Smooth muscle cell of the brain vasculature (primary cell): ENCODE measurements at places on chromosomes 6 and 20.

DNA sequence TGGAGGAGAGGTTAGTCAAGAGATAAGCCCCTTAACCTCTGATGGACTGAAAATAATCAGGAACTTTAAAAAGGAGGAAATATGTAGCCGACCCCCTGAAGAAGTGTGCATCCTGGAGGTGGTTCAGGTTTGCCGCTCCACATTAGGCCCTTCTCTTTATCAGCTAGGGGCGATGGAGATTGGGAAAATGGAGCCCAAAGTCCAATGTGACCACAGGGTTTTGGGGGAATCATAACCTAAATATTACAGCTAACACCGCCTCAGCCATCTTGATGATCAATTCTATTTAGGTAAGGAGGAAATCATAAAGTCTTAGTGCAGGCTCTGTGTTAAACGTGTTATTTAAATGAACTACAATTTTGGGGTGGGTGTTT is 1.2 kb downstream of the OGFRL1 start:
- no peak for DNase-seq

DNA sequence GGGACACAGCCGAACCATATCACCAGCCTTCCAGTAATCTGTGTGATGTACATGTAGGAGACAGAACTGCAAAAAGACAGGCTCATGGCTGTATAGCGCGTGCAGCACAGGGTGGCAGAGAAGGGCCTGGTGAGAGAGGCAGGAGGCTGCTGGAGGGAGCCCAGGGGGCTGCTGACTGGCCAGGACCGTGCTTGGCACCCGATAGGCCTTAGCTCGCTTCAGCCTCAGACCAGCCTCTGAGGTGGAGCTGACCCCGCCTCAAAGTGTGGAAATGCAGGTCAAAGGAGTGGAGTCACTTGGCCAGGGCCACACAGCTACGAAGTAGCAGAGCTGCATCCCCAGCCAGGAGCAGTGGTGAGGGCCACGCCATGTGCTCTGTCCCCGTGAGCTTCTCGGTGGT is 707.6 kb downstream of the QKI start:
- DNase-seq = no peak

GRCh38 chr20:38423541-38423940 is 11.6 kb downstream of the SNHG17 start:
- DNase-seq = no peak

- no peak for DNase-seq
Measured at GRCh38 chr6:37308069-37308815, 45.5 kb upstream of the RNF8 start.

GRCh38 chr6:7389162-7389450 is 436 bp downstream of the CAGE1 start:
- no peak for DNase-seq

- no peak for DNase-seq
Measured at GRCh38 chr6:31529329-31530150, 778 bp downstream of the MCCD1 start.

DNA sequence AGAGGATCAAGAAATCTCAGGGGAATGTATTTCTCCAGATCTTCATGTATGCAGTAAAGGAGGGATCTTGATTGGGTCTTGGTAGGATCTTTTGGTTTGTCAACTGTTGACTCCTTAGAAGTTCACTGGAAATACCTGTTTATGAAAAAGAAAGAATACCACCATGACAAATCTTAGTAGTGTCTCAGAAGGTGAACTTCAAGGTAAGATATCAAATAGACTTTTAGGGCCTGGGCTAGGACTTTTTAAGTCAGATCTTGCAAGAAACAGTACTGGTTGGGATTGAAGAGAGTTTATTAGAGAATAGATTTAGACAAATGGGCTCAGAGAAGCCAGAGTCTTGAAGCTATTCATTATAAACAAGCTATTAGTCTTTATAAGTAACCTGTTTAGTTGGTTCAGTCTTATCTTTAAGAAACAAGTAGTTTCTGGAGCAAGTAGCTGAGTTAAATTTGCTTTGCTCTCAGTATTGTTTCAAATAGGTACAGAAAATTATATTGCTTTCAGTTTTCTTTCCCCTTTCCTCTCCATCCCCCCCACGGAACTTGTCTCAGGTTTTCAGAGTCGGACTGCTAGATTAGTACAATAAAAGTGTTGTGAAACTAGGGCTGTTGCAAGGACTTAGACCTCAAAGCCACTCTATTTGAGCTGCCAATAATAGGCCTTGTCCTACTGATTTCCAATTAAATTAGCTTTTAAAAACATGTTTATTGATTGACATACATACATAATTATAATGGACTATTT is 529.1 kb upstream of the CITED2 start:
- no peak for DNase-seq

DNA sequence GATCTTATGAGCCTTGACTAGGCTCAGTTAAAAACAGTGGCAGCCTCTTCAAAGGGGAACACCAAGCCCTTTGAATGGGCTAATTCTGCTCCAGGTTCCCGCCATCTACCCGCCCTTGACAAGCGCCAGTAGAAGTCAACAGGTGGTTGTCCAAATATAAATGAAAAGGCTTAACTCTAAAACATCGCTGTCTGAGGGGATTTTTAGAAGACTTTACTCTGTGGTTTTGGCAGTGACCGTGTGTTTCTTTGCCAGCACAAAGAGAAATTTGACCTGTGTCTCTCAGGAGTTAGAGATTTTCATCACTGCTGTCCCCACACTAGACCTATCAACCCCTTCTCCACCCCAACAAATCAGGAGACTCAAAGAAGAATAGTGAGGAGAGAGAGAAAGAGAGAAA is 19.8 kb upstream of the SIM1 start:
- DNase-seq = no peak

GRCh38 chr6:89689732-89690131 is 51.2 kb upstream of the LYRM2 start:
- DNase-seq = peak; percentile 23

- peak; percentile 59 for DNase-seq
Measured at GRCh38 chr6:21808045-21808470, 214.5 kb downstream of the SOX4 start.

DNA sequence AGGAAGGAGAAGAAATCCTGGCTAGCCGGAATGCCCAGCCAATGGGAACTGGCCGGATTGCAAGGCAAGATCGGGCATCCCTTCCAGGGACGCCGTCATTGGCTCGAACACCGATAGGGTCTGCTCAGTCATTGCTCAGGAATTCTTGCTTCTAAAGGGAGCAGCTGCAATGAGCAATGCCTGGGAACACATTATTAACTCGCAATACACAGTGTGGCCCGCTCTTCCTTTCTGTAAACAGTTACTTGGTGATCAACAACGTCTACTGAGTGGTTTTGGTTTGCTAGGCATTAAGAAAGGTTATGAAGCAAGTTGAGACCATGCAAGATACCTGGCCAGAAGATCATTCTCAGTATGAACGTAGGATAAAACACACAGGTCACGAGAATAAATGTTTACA is 165.4 kb upstream of the CITED2 start:
- DNase-seq = no peak

- DNase-seq = no peak
Measured at GRCh38 chr6:166838987-166839386, 117.4 kb downstream of the RNASET2 start.

- no peak for DNase-seq
Measured at GRCh38 chr6:83889621-83890020, 30.1 kb downstream of the CYB5R4 start.
